ENCODE measurements at places on chromosomes 1 and 21.

DNA sequence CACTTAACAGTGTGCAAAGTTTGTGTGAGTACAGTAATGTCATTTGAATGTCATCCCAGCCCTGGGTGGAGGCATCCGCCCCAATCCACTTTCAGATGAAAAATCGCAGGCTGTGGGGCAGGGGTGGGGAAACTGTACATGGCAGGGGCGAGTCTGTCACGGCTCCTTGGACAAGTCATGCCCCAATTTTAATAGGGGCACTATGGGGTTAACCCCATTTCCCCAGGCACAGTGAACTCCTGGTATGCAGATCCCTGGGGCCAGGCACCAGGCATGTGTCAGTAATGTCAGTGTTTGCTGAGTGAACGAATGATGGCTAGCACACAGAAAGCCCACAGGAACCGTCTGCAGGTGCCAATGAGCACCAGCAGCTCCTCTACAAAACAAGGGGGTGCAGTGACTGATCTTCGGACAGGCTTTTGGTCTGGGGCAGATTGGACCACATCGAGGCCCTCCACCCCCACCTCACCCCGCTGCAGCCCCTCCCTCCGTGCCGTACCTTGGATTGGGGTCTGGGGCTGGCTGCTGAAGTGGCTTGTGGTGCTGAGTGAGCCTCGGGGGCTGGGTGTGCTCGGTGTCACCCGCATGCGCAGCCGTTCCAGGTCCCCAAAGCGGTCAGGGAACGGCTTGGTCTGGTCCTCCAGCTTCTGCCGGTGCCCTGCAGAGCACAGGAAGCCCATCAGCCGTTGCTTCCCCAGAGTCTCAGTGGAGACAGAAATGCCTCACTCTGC, 23.2 kb downstream of the RUNX3 start:
- DNase-seq: no peak

- no peak for DNase-seq
Observed at GRCh38 chr21:37074546-37074945, 1.5 kb downstream of the TTC3 start.

GRCh38 chr1:203148127-203148526, 20.6 kb downstream of the ADORA1 start:
- DNase-seq: no peak

- DNase-seq: no peak
Observed at GRCh38 chr1:226662642-226663326, 76.3 kb downstream of the ITPKB start.

- DNase-seq: no peak
Observed at GRCh38 chr1:53621144-53621543, 117.8 kb downstream of the GLIS1 start.

DNA sequence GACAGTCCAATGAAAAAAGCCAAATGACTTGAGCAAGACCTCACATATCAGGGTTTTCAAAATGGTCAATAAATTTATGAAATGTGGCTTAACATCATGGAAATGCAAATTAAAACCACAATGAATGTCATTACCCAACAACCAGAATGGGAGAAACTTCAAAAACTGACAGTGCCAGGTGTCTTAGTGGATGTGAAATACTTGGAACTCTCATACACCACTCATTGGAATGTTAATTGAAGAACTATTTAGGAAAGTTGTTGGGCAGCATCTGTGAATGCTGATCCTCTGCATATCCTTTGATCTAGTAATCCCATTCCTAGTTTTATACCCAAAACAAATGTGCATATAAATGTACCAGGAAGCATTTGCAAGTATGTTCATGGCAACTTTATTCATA, 19.2 kb upstream of the BACH1 start:
- no peak for DNase-seq

DNA sequence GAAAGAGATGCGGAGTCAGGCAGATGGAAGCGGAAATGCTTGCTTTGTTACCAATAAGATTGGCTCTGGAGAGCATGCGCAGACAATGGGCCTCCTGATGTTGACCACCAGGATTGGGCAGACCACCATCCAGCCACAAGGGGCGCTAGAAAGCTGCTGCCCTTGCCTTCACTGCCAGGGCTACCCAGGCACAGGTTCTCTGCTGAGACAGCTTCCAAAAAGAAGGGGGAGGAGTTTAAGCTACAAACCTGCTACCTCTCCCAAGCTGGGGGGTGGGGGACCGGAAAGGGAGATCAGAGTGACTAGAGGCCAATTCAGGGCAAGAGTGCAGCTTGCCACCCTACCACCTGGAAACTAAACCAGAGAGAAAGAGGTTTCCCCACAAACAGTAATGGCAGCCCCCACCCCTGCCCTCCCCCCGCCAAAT, 369.7 kb downstream of the RRAGC start:
- DNase-seq: no peak

- no peak for DNase-seq
Observed at GRCh38 chr1:100350787-100351094, 1.6 kb upstream of the CDC14A start.

DNA sequence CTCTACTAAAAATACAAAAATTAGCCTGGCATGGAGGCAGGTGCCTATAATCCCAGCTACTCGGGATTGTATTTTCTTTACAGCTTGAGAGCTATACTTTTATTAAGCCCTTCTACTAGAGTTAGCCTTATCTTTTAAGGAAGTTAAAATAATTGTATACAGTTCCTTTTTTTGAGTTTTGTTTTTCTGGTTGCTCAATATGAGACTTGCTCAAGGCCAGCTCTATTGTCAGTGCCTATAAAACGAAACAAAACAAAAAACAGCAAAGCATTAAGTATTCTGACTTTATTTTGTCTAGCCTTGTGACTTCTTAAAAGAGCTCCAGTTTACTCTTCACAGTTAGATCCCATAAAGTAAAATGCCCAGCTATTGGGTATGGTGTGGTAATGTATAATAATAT, 17.2 kb downstream of the PKN2 start:
- DNase-seq: no peak

DNA sequence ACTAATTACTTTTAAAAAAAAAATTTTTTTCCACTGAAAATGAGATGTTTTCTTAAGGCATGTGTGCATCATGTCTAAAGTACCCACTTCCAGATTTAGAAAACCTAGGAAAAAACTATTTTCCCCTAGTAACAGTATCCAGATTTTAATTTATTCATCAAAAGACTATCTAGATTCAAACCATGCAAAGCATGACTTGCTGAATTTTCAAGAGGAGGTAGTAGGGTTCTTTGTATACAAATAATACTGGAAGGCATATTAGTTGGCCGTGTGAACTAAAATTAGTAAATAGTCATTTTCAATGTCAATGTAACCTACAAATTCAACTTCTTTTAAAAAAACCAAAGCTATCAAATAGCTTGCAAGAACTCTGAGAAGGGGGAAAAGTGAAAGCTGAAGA, 189.5 kb downstream of the CLEC20A start:
- no peak for DNase-seq

DNA sequence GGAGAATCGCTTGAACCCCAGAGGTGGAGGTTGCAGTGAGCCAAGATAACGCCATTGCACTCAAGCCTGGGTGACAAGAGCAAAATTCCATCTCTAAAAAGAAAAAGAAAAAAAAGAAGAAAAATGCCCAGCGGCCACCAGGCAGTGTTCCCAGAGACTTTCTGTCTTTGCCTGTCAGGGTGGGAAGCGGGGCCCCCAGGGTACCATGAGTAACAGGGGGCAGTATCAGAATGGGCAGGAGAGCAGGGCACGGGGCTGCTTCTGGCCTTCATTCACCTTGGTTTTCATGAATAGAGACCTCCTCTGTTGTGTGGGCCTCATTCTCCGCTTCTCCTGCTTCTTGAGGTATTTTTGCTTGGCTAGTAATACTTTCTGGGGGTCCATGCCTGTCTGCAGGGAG, 20.4 kb downstream of the SLC26A9 start:
- no peak for DNase-seq

- DNase-seq: no peak
Observed at GRCh38 chr1:86779308-86780191, 75.2 kb downstream of the SH3GLB1 start.
